ENCODE measurements at places on chromosomes 4 and X. TPM values are rescaled to one million over a fixed set of nuclear protein-coding genes. Genes with fewer than 3 reads are reported as not detected.

DNA sequence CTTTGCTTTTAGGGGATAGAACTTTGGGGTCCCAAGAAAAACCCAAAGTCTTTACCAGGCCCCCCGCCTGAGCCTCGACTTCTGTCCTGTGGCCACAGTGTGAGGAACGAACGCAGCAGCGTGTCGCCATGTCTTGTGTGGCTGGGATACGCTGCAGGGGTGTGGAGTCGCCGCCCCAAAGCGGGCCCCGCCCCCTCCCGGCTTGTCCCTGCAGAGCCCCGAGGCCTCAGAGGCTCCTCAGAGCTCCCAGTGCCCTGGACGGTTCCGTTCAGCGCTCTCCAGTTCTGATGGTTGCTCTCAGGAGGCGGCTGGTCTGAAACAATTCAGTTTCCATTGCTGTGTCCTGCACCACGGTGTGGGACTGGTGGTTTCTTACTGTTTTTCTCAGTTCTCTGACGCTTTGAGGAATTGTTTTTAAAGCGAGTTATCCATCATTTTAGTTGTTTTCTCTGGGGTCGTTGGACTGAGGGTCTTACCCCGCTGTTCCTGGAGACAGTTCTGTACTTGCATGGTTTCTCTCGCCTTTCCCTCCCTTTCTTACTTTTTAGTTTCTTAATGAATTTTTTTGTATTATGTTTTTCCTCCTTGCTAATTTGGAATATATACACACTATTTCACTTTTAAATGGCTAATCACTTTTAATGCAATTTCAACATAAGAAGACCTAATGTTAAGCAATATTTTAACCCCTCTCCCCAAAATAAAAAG is 1.6 kb upstream of the IDUA start:
- no peaks in the 10 kb centered on the region for H3K27me3 ChIP-seq
- H3K4me1 ChIP-seq, result peaks cover 14% of the 10 kb centered on the region
- H3K36me3 ChIP-seq, result peaks cover 6% of the 10 kb centered on the region
- peak overlapping the region; percentile 42 for H3K4me3 ChIP-seq
- no peak overlapping the region for H3K27ac ChIP-seq

GRCh38 chrX:124023838-124024238 is 62.3 kb downstream of the STAG2 start:
- H3K4me3 ChIP-seq, result no peak overlapping the region
- H3K4me1 ChIP-seq, result peaks cover 3% of the 10 kb centered on the region
- H3K36me3 ChIP-seq, result peaks cover 7% of the 10 kb centered on the region
- H3K27me3 ChIP-seq, result no peaks in the 10 kb centered on the region

GRCh38 chr4:113335746-113336145 is 286.3 kb downstream of the ANK2 start:
- no peaks in the 10 kb centered on the region for H3K27me3 ChIP-seq
- H3K27ac ChIP-seq, result no peak overlapping the region
- peaks cover 11% of the 10 kb centered on the region for H3K36me3 ChIP-seq

- no peak for DNase-seq
- H3K36me3 ChIP-seq, result no peaks in the 10 kb centered on the region
- H3K27me3 ChIP-seq, result no peaks in the 10 kb centered on the region
- no peaks in the 10 kb centered on the region for H3K4me1 ChIP-seq
- H3K4me3 ChIP-seq, result no peak overlapping the region
Measured at GRCh38 chr4:77126809-77127208, 30.2 kb upstream of the CCNG2 start.

- H3K4me1 ChIP-seq, result no peaks in the 10 kb centered on the region
- DNase-seq, result no peak
- H3K27me3 ChIP-seq, result no peaks in the 10 kb centered on the region
- no peak overlapping the region for H3K27ac ChIP-seq
Measured at GRCh38 chr4:160299608-160300007, 1196.7 kb downstream of the RAPGEF2 start.

GLRA3 gene
- not detected for total RNA-seq

SPON2 gene
- total RNA-seq, result 5.3 TPM

FAAH2 gene
- not detected for total RNA-seq

All from gastrocnemius medialis (tissue), 4 donors.